ENCODE measurements at places on chromosomes 5 and 9. TPM values are rescaled to one million over a fixed set of nuclear protein-coding genes. Genes with fewer than 3 reads are reported as not detected.

The GPSM1 gene
- 17.9 TPM for total RNA-seq

The FGF18 gene
- not detected for total RNA-seq

The GFM2 gene
- 27.6 TPM for total RNA-seq

The ARPC5L gene
- total RNA-seq, result 57.4 TPM

The TOPORS gene
- 18.4 TPM for total RNA-seq

The IL3 gene
- total RNA-seq, result not detected

The CDO1 gene
- 0.15 TPM for total RNA-seq

The FBXO4 gene
- total RNA-seq, result 6.1 TPM

The DELE1 gene
- 58.5 TPM for total RNA-seq
